ENCODE measurements at places on chromosomes 4 and X.

DNA sequence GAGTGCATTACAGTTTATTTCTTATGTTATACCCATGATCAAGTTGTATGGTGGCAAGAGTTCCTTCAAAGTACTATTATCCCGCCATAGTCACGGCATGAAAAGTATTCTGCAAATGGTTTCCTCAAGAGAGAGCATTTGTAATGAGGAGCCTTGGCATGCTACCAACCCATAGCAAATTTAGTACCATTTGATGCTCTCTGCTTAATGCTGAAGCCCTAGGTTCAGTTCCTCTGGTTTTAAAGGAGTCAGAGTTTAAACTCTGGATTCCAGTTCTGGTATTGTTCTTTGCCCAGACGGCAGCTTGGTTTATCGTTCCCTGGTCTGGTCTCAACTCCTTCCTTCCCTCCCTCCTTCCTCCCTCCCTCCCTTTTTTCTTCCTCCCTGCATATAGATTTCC is 371.3 kb downstream of the BMPR1B start:
- no peak for DNase-seq

DNA sequence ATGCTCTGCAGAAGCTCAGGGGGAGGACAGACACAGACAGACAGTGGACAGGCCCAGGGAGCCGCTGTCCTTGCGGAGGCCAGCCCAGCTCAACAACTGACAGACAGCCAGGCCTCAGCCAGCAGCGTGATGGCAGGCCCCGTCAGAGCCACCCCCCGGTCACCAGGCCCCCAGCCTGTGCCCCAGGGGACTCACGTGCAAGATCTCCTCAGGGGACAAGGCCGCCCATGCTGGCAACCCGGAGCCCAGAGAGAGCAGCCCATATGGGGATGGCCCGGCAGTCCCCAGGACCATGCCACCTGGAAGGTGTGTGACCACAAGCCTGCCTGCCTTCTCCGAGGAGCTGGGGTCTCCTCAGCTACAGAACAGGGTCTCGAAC is 28.0 kb upstream of the MXD4 start:
- no peak for DNase-seq

DNA sequence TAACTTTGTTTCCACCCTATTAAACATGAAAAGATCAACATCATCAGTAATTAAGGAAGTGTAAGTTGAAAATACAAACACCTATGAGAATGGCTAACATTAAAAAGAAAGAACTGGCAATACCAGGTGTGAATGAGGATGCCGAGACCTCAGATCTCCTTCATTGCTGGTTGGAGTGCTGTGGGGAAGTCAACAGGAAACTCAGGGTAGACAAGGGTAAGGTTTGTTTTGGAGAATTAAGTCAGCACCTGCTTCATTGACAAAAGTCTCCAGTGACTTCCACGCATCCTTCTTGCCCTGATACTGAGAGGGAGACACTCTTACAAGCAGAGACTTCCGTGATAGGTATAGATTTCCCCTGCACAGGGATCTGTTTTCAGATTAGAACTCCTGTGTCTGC is 106.1 kb downstream of the IRF2 start:
- DNase-seq, result no peak

- no peak for DNase-seq
Measured at GRCh38 chr4:89482926-89483595, 175.5 kb upstream of the GPRIN3 start.

GRCh38 chr4:108888769-108889168 is 125.9 kb upstream of the ETNPPL start:
- no peak for DNase-seq

DNA sequence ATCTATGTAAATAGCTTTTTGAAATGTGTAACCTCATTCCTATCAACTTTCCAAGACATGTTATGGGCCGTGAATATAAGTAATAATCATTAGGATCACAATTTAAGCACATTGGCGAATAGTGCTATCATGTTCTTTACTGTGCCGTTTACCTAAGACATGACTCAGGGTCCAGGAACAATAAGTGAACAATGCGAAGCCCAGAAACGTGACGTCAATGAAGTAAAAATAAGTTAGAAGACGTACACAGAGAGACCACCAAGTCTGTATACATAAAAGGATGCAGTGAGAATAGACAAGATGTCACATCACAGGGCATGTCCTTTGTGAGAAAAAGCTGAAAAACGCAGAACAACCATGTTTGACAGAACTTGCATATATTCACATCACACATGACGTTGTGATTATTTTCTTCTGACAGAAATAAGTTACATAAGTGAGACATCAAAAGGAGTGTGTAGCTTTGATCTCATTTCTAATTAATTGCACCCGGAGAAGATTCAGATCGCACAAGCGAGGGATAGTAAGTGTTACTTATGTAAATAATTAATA is 49.4 kb upstream of the FAT1 start:
- DNase-seq, result no peak

GRCh38 chr4:107977966-107978705 is 11.6 kb upstream of the HADH start:
- DNase-seq, result no peak

- no peak for DNase-seq
Measured at GRCh38 chr4:20386906-20387305, 135.2 kb downstream of the SLIT2 start.

- no peak for DNase-seq
Measured at GRCh38 chr4:143354990-143355389, 18.3 kb downstream of the GAB1 start.

DNA sequence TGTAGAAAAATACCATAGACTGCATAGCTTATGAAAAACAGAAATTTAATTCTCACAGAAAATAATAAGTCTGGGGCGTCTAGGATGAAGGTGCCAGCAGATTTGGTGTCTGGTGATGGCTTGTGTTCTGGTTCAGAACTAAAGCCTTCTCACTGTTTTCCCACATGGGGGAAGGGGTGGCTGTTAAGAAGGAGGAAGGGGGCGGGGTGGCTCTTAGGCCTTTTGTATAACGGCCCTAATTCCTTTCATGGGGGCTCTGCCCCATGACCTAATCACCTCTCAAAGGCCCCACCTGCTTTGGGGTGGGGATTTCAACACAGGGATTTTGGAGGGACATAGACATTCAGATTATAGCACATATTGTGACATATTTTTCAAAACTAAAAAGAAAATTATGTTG is 173.2 kb upstream of the TECRL start:
- no peak for DNase-seq

GRCh38 chrX:69398881-69399280 is 105.2 kb upstream of the NALF2 start:
- no peak for DNase-seq

Data from stimulated activated naive CD8-positive, alpha-beta T cell treated with anti-CD3 and anti-CD28 coated beads, Interleukin-15, Interleukin-2, amounts not matched to agents 100 U/mL and 50 U/mL, for 24 hours (primary cell).